ENCODE measurements at places on chromosomes 13 and 19. TPM values are rescaled to one million over a fixed set of nuclear protein-coding genes. Genes with fewer than 3 reads are reported as not detected.

APOC1 gene
- 2.7 TPM for total RNA-seq

ITGBL1 gene
- 37.1 TPM for total RNA-seq

FCER2 gene
- total RNA-seq: not detected

PTGIR gene
- total RNA-seq: not detected

DLL3 gene
- total RNA-seq: 7.2 TPM

PRRG2 gene
- total RNA-seq: 17.0 TPM

URAD gene
- not detected for total RNA-seq

PSPN gene
- 2.4 TPM for total RNA-seq

Data from PC-3 (cell line).